ENCODE measurements at places on chromosomes 12 and 14.

- peak; percentile 59 for DNase-seq
Measured at GRCh38 chr14:90556012-90556477, 159.2 kb downstream of the CALM1 start.

GRCh38 chr14:101033446-101034165, 130.1 kb upstream of the RTL1 start:
- no peak for DNase-seq

DNA sequence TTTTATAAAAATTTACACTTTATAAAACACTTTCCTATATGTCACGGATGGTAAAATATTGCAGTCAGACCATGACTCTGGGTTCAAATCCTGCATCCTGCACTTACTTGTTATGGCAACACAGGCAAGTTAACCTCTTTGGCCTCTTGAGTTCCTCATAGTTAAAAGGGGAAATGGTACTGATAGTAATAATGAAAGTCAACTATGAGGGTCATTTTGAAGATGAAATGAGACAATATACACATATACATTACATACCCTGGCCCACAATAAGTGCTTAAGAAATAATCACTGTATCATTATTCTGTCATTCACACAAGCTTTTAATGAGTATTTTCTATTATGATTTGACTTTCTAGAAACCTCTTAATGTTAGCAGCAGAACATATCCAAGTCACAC, 64.4 kb downstream of the C12orf42 start:
- DNase-seq: no peak

DNA sequence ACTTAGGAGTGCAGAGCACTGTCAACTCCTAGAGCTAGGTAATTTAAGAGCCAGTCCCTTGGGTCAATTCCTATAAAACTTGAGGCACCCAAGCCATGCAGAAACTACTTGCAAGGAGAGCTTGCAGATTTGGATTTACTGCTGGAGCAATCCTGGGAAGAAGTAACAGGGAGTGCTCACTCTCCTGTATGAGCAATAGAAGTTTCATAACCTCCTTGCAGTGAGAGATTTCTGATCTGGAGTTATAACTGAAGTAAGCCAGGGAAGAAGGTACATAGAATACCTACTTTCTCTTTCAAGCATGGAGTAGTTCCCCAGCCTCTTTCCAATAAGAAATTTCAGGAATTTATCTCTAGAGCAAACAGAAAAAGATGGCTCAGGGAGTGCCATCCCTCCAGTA, 650.1 kb upstream of the USP15 start:
- no peak for DNase-seq

Measured in astrocyte of the hippocampus (primary cell).